ENCODE measurements at places on chromosomes 6 and 20.

- no peak for DNase-seq
Measured at GRCh38 chr6:14656078-14656521, 538.5 kb downstream of the CD83 start.

- peak; percentile 51 for DNase-seq
Measured at GRCh38 chr6:143940011-143940597, 68.0 kb downstream of the PLAGL1 start.

DNA sequence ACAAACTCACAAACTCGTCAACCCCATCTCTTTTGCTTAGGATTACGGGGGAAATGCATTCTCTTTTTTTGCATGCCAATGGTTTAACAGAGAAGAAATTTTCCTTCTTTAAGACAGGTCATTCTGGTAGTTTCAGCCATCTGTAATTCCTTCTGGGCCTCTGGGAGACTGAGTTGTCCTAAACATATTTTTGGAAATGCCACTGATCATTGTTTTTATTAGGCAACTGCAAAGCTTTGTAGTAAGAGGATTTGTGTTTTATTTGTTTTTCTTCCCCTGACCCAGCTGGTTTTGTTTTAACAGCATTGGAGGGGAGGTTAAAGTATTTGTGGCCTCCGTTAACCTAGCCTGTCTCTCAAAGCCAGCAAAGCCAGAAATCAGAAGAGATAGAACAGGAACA is 73.1 kb upstream of the ISM1 start:
- DNase-seq, result no peak

DNA sequence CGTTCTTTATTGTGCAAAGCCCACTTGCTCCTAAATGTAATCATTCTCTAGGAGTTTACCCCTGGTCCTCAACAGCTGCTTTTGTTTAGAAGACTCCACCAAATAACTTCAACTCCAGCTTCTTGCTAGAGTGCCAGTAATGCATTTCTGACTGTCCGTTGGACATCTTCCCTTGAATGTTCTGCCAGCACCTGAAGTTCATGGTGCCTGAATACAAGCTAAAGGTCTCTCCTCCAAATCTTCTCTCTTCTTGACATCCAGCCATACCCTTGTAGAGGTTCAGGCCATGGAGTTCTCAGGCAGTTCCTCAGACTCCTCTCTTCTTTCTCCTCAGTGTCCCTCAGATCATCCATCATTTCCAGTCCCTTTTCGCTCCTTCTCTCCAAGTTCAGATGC is 21.7 kb downstream of the PHACTR2 start:
- no peak for DNase-seq

GRCh38 chr6:13259393-13259792 is 68.9 kb downstream of the TBC1D7 start:
- DNase-seq, result no peak

DNA sequence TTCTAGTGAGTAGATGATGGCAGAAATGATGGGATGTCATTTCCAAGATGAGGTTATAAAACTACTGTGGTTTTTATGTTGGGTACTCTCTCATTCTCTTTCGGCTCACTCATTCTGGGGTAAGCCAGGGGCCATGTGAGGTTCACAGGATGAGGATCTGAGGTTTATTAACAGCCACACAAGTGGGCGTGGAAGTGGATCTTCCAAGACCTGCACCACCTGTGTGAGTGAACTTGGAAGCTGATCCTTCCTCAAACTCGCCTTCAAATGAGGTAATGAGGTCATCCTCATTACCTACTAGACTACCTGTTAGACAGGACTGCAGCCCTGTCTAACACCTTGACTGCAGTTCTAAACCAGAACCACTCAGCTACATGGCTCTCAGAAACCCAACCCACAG is 45.1 kb upstream of the TAGAP start:
- DNase-seq, result no peak

- DNase-seq, result no peak
Measured at GRCh38 chr20:51687108-51687507, 81.1 kb downstream of the ATP9A start.
